ENCODE measurements at places on chromosomes 3 and 15.
A peak's percentile ranks its signal among the peaks of the same experiment; 100 is the strongest.

GRCh38 chr3:103048068-103048722 lies 613.4 kb downstream of the ZPLD1 start:
- peak; percentile 54 for DNase-seq

- DNase-seq, result no peak
Observed at GRCh38 chr3:57530071-57530608, 14.0 kb downstream of the DNAH12 start.

DNA sequence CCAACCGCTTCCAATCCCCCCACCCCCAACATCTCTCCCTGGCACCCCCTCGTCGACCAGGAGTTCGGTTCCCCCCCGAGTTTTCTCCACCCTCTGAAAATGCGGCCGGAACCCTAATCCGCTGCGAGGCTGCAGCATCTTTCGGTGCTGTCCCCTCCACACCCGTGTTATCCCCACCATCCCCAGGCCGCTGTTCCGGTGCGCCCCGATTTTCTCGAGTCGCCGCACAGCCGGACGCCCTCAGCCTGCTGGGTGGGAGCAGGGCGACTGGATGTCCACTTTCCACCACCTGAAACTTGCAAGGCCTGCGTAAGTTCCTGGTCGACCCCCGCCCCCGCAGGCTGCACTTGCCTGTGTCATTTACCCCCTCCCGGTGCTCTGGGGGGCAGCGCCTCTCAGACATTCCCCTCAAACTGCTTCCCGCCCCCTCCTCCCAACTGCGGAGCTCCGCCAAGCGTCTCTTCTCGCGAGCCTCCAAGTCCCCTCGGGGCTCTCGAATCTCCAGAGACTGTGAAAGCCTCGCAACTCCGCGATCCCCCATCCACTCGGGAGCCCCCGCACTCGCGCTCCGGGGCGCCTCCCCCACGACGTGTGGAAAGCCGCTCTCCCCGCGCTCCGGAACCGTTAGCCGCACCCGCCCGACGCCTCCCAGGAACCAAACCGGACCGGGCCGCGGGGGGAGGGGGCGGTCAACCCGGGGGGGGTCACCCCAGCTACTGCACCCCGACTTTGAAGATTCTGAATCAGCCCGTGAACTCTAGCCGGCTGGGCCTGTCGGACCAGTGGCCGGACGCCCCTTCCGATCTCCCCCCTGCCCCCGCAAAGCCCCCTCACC lies 566 bp downstream of the ETV5 start:
- DNase-seq, result peak; percentile 92

DNA sequence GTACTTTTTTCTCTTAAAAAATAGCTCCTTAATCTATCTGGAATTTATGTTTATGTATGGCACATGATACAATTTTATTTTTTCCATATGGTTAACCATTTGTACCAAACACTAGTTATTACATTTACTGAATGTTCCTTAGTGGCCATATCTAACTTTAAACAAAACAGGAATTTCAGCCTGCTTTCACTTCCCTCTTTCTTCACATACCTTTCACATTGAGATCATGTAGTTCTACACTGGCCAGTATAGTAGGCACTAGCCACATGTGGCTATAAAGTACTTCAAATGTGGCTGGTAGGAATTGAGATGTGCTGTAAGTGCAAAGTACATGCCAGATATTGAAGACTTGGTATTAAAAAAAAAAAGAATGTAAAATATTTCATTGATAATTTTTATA lies 4.7 kb upstream of the RYK start:
- DNase-seq, result no peak

- DNase-seq, result no peak
Observed at GRCh38 chr3:69162308-69162980, 40.0 kb upstream of the LMOD3 start.

DNA sequence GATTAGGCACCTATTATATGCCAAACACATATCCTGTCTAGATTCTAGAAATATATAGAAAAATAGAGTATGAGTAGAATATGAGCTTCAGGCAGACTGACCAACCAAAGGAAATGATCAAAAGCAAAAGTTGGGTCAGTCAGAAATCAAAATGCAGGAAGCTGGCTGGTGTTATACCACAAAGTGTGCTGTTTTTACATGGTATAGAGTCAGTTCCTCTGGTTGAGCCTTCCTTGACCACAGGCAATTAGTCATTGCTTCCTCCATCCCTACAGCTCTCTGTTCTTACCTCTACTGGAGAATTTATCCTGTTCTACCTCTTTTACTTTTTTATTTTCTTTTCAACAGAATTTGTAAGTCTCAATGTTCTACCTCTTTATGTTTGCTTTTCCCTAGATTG lies 149.8 kb downstream of the TMCO5A start:
- DNase-seq, result no peak

- peak; percentile 41 for DNase-seq
Observed at GRCh38 chr15:89400116-89400781, 65.6 kb upstream of the POLG start.

DNA sequence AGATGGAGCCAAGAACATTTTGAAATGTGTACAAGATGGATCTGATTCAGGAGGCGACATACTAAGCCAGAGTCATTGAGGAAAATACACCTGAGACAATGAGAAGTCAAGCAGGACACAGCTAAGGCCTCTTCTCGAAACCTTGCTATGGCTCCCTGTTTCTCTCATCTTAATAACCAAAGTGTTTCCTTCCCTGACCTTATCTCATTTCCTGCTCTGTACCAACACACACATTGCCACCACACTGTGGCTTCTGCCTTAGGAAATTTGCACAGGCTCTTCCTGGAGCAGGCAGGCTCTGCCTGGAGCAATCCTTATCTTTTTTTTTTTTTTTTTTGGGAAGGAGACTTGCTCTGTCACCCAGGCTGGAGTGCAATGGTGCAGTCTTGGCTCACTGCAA lies 36.6 kb downstream of the OXSM start:
- no peak for DNase-seq

DNA sequence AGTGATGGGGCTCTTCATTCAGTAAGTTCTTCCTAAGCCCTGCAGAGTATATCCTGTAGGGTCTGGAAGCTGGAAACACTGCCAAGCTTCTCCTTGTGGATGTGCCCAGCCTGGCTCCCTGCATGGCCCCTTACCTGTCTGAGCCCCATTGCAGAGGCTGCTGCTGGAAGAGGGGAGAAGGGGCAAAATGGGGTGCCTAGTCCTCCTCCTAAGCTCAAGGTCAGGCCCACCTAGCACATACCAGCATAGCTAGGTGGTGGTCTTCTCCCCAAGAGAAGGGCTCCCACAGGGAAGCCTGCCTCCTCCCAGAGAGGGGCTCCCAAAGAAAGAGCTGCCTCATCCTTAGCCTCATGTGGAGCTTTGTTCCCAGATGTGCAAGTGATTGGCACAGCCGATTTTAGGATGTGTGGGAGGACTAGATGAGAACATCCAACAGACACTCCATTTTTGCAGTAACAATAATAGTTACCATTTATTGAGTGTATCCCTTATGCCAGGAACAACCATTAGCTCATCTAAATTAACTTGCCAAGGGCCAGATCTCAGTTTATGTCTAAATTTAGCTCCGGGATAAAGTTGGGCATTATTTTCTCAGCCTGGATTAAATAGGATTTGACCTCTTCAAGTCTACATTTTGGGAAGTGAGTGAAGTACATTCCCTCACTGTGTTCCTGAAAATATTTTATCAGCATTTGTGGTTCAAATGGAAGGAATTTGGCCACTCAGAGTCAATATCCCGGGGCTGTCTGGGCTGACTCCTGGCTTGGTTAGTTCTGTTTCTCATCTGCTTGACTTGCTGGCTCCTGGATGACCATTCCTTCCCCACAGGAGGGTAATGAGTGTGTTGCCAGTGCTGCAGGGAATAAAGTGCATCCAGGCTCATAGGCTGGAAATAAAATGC lies 291.1 kb upstream of the ROPN1 start:
- DNase-seq, result no peak

- DNase-seq, result no peak
Observed at GRCh38 chr3:188782613-188783124, 389.1 kb upstream of the TPRG1 start.

GRCh38 chr3:168250415-168250861 lies 154.7 kb upstream of the GOLIM4 start:
- no peak for DNase-seq

DNA sequence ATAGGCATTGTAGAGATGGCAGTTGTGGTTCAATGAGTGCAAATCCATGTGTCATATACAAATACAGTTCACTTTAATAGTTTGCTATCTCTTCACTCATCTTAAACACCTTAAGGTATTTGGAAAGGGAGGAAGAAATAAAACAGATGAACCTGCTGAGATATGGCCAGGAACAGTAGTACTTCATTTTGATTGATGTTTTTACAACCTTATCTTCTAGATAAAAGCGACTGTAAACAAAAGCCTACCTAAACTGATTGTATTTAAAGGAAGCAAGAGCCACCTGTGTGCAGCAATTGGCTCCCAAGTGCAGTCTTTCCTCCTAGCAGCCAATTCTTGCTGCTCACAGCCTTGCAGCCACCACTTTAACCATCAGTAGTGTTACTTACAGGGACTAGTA lies 217.7 kb downstream of the CDIN1 start:
- no peak for DNase-seq

GRCh38 chr3:185820973-185821758 lies 3.7 kb downstream of the IGF2BP2 start:
- peak; percentile 81 for DNase-seq

DNA sequence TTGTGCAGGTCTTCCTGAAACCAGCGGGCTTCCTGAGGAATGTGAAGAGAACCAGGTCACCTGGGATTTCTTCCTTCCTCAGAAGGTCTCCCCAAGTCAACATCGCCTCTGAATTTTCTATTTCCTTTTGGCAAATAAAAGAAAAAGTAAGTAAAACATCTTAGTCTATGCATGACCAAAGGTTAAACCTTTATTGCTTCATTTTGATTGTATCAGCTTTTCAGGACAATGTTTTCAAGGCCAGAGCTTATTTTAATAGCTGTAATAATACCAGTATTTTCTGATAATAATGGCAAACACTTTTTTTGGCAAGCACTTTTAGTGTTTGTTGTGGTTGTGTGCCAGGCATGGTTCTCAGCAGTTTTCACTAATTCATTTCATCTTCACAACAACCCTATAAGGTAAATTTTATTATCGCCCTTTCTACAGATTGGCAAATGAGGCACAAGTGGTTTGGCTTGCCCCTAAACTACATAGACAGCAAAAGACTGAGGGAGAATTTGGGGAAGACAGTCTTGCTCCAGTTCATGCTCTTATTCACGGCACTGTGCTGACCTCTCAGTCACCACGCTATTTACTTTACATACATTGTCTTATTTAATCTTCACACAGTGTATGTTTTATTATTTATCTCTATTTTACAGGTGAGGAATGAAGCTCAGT lies 110.4 kb downstream of the RPL22L1 start:
- no peak for DNase-seq

- DNase-seq, result no peak
Observed at GRCh38 chr3:69116162-69116561, 6.2 kb downstream of the LMOD3 start.

DNA sequence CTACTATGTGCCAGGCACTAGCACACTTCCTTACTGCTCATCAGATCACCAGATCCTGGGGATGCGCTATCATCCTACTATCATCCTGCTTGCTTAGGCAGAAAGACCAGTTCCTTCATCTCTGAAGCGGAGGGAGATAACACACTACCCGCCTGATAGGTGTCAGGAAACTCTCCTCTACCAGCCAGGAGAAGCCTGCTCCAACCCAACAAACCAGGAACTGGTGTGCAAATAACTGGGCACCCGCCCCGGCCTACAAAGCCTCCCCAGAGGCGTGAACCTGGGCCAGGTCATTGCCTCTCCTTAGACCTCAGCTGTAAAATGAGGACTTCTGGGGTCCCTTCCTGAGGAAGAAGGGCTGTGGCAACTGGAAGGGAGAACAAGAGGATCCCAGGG lies 61.5 kb downstream of the HOMER2 start:
- DNase-seq, result no peak

DNA sequence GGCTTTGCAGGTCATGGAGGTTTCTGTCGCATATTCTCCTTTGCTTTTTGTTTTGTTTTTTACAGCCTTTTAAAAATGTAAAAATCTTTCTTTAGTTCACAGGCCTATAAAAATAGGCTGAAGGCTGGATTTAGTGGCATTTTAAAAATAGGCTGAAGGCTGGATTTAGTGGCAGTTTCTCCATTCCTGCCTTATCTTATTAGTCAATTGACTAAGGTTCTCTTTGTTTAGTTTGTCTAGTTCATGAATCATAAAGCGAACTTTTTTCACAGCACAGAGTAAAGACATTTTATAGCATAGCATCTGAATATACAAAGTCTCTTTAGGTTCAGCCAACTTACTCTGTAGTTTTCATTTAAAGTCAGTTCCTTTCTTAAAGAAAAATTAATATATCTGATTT lies 31.4 kb downstream of the AP4E1 start:
- DNase-seq, result no peak

GRCh38 chr3:29775340-29775739 lies 494.5 kb downstream of the RBMS3 start:
- DNase-seq, result no peak

GRCh38 chr3:189588475-189589178 lies 42.6 kb upstream of the TP63 start:
- DNase-seq, result peak; percentile 39

- DNase-seq, result peak; percentile 23
Observed at GRCh38 chr15:95742836-95743235, 587.7 kb upstream of the NR2F2 start.

GRCh38 chr15:41669701-41670100 lies 9.5 kb downstream of the MGA start:
- no peak for DNase-seq

DNA sequence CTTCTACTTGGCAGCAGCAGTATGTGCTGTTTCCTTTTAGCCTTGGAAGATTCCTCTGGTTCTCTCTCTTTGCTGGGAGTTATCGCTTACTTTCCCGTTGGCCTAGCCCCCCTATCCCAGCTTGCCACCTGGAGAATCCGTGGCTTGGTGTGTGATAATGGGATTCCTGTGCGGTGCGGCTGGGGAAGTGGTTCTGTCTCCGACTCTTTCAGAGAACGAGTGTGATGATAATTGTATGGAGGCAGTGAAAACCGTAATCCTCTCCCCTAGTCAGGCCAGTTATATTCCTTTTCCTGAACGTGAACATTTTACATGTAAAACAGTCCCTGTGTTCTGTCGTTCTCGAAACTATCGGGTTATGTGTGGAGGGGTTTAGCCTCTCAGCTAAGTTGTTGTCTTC lies 300.1 kb upstream of the C2CD4B start:
- no peak for DNase-seq

DNA sequence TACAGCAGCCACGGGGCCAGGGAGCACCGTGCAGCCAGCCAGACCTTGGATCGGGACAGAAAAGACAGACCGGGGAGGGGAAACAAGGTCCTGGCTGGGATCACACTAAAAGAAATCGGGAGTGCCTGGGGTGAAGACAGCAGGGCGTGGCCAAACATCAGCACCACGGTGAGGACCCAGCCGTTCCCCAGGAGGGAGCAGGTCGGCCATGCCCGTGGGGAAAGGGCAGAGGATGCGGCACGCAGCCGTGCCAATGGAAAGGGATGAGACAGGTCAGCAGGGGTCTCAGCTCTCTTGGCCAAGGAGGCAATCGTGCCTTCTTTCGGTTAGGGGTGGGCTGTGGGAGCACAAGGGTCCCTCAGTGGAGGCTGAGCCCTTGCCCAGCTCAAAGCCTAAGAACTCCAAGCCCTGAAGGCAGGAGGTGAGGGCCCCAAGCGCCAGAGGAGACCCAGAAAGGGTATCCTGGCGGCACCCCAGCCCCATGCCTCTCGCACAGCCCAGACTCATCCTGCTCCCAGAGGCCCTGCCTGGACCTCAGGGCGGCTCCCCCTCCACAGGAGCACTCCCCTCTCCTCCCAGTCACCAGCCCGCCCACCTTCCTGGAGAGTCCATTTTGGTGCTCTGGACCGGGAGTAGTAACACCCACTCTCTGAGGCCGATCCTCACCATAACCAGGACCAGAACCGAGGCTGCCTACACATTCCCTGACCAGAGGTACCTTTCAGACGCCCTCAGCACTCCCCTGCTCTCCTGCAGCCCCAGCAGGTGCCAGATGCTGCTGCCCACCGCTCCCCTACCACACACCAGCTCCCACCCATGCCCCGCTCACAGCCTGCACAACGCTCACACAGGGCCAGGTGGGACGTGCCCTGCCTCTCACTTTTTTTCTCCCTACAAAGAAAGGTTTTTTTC lies 23.2 kb upstream of the OCA2 start:
- DNase-seq, result no peak

Data from A673 (cell line).